Cardiac muscle cell (in vitro differentiated cells and primary cell): ENCODE measurements at places on chromosomes 1 and 21.
A peak's percentile ranks its signal among the peaks of the same experiment; 100 is the strongest.

DNA sequence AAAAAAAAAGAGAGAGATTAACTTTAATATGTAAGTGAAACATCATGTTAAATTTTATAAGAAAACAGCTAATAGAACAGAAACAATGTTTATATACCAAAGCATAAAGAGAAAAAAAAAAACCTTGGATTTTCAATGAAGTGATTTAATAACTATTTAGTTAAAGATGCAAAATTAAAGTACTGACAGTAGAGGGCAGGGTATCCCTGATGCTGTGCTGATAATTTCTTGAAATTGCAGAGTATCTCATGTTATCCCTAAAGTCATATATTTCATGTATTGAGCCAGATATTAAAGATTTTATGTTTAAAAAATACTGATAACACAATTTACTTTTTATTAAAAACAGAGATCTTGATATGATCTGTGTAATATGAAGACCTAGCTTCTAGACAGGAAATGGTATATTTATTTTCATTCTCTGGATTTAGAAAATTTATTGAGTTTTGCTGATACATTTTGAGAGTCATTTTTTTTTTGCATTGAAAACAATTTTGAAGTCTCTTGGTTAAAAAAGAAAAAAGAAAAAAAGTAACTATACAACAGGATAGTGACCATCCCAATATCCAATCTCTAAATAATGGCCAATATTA lies 273.2 kb downstream of the USP25 start:
- peak; percentile 52 for DNase-seq

GRCh38 chr21:43782431-43783097 lies 6.5 kb upstream of the CSTB start:
- DNase-seq: no peak

- DNase-seq: no peak
Measured at GRCh38 chr1:34167389-34167788, 2.4 kb upstream of the CSMD2 start.

DNA sequence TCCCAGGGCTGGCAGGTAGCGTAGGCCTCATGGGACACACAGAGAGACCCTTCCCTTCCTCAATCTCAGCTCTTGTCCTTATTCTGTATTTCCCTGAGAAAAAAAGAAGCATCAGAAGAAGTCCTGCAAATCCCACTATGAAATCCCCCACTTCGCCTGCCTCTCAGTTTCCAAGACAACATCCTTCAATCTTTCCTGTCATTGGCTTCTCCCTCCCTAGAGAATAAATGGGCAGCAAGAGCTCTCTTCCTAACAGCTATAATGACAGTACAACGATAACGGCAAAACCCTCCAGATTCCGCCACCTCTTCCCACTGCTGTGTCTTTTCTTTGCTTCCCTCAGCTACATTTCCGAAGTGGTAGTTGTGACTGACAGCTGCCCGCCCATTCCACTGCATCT lies 41.6 kb upstream of the NTPCR start:
- DNase-seq: no peak

GRCh38 chr1:231416901-231417300 lies 5.2 kb downstream of the EGLN1 start:
- DNase-seq: no peak

- no peak for DNase-seq
Measured at GRCh38 chr1:46199233-46199749, 1.1 kb upstream of the POMGNT1 start.

- DNase-seq: no peak
Measured at GRCh38 chr1:10951961-10952360, 60.5 kb upstream of the TARDBP start.

DNA sequence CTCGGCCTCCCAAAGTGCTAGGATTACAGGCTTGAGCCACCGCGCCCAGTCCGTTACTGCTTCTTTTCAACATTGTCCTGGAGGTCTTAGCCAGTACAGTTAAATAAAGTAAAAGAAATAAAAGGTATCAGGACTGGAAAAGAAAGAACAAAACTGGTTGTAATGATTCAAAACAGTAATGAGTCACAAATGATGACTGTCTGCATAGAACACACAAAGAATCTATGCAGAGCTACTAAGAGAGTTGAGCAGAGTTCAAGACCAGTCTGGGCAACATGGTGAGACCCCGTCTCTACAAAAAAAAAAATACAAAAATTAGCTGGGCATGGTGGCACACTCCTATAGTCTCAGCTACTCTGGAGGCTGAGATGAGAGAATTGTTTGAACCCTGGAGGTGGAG lies 23.4 kb downstream of the BCAR3 start:
- no peak for DNase-seq

DNA sequence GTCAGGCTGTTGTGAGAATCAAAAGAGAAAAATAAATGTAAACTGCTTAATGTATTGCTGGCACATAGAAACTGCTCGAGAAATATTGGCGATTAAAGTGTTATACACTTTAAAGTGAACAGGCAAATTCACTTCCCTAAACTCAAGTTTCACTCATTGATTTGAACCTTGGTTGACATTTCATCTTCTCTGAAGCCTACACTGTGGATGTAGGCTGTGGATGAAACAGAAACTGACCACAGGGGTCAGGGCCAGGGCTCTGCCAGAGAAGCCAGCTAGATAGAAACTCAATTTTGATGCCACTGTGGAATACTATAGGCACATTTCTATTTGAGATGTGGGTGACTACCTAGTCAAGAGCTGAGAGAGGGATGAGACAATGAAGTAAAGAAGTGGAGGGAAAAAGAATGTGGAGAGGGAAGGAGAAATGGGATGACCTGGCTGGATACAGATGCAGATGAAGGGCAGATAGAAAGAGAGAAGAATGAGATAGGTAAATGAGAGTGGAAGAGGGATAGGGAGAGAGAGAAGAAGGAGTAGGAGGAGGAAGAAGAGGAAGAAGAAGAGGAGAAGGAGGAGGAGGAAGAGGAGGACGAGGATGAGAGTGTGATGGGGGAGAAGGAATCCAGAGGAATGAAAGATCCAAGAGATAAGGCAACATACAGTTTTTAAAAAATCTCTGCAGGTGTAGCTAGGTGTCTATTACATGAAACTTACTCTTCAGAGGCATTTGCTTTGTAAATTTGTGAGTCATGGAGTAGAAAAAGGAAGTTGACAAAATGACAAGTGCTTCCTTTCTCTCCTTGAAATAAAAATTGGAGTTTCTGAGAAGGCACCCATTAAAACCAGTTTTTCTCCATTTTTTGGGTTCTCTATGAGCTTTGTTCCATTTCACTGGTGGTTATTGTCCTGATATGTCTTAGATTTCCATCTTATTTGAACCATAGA lies 17.4 kb upstream of the CD1D start:
- DNase-seq: no peak

GRCh38 chr1:36161641-36162531 lies 5.9 kb downstream of the MAP7D1 start:
- no peak for DNase-seq

DNA sequence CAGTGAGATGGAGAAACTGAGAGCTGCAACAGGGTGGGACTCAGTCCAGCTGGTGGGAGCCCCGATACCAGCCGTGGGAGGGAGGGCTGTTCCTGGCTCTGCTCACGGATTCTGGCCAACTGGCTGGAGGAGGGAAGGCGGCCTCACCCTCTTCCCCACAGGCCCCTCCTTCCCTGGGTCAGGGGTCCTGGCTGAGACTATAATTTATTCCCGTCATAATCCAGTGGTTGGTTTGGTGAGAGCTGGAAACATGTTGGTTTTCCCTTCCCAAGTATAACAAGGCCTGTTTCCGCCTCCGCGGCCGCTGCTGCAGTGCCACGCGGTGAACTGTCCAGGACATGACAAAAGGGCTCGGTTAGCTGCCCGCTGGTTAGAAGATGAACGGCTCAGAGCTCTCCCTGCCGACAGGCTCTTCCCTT lies 10.0 kb downstream of the PTPRF start:
- DNase-seq: no peak

DNA sequence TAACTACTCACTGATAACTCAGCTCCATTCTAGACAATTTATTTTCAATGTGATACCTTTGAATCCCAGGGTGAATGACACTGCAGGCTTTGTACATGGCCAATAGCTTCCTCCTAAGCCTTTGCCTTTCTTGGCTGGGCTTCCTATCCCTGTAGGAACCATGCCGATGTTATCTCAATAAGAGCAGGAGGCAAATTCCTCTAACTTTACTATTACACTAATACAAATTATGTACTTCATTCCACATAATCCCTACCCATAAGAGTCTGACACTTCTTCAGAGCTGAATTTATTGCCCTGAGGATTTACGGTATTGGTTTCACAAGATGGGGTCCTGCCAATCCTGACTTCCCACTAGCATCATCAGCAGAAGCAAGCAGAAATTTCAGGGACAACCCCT lies 14.0 kb downstream of the TGFBR3 start:
- peak; percentile 63 for DNase-seq

DNA sequence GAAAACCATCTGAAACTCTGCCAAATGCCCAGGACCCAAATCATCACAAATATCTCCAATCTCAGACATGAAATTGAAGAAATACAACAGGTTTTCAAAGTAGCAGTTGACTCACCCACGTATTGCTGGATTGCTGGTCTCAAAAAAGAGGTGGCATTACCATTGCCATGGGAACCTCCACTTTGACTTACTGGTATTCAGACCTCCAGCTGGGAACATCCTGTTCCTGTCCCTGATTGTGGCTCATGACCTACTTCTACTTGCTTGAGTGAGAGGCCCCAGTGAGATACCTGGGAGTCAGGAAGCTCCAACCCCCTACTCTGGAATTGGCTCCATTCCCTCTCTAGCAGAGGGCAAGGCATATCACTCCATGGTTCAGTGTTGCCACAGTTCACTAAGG lies 64.6 kb downstream of the NMNAT2 start:
- DNase-seq: no peak

DNA sequence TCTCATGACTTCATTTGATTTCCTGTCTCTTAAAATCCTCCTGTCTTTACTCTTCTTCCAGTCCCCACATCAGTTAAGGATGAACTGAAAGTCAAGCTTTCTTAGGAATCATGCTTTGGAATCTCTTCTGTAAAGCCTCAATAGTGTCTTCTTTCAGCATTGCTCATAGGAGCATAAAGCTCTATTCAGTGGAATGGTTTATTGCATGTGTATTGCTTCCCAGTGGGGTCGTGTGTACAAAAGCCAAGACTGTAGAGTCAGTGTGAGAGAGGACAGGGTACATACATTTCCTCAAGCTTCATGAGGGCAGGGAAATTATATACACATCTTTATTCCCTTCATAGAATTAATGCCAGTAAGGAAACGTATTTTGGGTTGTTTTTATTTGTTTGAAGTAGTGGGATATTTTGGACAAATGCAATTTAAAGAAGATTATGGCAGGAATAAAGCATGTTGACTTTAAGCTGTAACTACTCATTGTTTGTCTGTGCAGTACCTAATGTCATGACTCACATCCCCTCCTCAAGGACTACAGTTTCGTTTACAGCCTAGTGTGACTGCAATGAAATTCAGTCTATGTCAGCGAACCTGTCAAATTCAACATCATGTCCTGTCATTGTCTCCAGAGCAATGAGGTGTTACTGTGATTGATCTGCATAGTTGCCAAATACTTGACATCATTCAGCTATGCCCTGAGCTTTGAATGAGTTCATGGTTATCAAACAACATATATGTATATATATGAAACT lies 2164.2 kb downstream of the NCAM2 start:
- DNase-seq: peak; percentile 0

DNA sequence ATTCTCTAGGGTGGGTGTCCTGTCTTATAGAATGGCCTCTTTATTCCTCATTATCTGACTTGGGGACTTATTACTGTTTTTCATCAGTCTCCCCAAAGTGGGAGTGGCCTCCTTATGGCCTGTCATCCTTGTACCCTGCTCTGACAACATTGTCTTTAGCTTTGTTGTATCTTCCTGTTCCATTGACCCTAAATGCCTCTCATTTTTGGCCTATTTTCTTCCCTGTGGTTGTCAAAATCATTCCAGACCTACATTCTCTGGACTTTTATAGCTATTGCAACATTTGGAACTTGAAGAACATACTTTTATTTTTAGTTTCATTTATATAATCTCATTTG lies 9.7 kb downstream of the SFT2D2 start:
- DNase-seq: peak; percentile 58

GRCh38 chr1:15352128-15352957 lies 57.3 kb upstream of the EFHD2 start:
- DNase-seq: peak; percentile 62

DNA sequence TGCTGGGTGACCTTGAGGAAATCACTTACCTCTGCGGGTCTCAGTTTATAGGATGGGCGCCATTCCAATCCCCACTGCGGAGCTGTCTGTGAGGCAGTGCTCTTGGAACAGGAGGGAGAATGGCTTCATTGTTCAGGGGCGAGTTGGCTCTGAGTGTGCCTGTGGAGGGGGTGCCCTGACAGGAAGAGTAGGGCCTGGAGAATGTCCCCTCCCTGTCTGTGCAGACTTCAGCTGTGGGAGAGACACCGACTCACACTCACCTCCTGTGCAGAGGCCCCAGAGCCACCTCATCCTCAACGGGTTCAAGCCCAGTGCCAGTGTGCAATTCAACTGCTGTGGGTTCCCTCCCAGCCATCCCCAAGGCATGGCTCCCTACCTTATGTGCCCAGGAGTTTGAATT lies 17.1 kb downstream of the ADORA1 start:
- DNase-seq: no peak

DNA sequence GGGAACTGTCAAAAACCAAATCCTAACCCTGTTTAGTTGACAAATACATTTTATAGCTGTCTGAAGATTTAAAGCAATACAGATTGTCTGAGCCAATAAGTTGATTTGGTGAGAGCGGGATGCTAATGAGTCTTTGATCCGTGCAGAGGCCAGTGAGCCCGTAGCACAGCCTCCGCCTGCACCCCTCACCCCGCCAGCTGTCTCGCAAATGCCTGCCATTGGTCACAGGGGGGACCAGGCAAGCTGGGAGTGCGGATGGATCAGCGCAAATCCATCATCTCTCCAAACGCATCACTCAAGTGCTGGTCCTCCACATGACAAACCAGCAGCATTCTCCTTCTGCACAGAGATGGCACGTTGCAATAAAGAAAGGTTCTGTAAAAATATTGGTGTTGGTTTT lies 51.0 kb downstream of the ZBTB18 start:
- DNase-seq: no peak

DNA sequence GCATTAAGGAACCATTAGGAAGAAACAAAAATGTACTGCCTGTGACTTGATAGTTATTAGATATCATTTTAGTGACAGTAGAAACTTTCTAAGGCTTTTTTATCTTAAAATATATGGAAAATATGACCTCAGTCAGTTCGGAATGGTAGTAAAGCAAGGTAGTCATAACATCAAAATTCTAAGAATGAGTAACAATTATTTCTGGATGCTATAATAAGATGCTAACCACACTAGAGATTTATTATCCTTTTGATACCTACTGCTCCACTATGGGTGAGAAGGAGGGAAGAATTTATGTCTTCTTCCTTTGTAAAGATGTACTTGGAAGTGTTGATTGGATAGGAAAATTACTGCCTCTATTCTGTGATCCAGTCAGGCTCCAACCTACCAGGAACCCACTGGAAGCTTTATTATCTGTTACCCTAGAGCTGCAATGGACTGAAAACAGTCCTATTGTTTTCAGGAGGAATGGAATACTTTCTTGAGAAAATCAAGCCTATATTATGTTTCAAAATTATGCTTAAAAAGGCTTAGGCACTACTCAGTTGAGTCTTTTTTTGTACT lies 8.8 kb downstream of the FMN2 start:
- DNase-seq: no peak

GRCh38 chr1:105101261-105101660 lies 1351.6 kb downstream of the AMY1C start:
- DNase-seq: no peak
